ENCODE measurements at places on chromosomes 2 and 18.

GRCh38 chr2:120331903-120332302, 14.0 kb upstream of the INHBB start:
- DNase-seq = no peak

GRCh38 chr2:201854221-201854801, 48.0 kb downstream of the CDK15 start:
- DNase-seq = no peak

DNA sequence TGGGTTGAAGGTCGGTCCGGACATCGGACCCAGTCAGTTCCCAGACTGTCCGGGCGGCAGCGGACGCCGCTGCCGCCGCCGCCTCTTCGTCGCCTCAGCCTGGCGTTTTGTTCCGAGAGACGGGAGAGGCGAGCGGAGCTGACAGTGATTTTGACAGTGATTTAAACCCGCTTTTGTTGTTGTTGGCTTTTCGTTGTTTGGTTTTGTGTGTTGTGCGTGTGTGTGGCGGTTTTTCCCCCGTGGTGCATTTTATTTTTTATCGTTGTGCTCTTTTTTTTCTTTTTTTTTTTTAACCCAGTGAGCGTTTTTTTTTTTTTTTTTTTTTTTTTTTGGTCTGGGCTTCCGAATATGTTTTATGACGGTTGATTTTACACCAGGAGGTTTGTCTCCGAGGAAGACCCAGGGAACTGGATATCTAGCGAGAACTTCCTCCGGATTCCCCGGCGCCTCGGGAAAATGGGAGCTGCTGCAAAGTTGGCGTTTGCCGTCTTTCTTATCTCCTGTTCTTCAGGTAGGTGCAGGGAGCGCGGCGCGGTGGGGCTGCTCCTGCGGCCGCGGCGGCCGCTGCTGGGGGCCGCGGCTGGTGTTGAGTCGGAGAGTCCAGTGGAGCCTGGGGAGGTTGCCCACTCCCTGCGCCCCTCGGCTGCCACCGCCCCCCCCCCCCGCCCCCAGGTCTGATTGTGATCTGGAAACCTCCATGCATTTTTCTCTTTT, at the start of gene ACVR2A:
Gene ACVR2A (plus strand): TSS at position 333 of the 714 bp plus-strand sequence. CDS start 124 bp downstream, at position 457.
- peak; percentile 63 for DNase-seq

- DNase-seq = no peak
Measured at GRCh38 chr2:84477886-84478285, 18.8 kb upstream of the SUCLG1 start.

GRCh38 chr18:53715243-53715853, 509.1 kb downstream of the MBD2 start:
- DNase-seq = no peak

DNA sequence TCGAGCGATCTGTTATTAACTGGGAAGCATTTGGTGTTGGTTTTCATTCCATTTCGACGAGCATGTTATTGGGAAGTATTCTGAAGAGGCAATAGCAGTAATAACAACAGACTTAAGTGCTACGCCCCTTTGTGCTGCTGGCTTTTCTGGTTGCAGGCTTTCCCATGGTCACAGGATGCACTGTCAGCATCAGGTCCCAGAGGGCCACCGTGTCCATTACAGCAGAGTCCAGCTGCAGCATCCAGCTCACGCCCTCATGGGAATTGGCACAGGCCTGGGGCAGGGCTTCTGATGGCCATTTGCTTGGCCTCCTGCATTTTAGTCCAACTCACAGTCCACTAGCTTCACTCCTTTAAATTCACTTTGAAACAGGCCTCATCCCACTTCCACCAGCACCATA, 44.4 kb downstream of the BCL2L11 start:
- DNase-seq = no peak

DNA sequence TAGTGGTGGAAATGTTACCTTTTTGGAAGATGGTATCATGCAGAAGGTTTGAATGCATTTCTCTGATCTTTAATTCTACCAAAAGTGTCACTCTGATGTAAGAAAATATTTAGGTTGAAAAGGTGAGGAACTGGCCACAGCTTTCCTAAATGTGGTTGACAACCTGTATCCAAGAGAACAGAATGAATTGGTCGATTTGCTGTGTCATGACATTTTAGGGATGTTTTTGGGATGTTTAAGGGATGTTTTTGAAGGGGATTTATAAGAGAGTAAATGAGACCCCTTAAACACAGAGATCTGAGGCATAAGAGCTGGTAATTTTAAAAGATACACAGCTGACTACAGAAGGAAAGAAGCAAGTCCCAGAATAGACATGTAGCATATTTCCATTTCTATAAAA, 270.8 kb upstream of the EPAS1 start:
- DNase-seq = no peak

DNA sequence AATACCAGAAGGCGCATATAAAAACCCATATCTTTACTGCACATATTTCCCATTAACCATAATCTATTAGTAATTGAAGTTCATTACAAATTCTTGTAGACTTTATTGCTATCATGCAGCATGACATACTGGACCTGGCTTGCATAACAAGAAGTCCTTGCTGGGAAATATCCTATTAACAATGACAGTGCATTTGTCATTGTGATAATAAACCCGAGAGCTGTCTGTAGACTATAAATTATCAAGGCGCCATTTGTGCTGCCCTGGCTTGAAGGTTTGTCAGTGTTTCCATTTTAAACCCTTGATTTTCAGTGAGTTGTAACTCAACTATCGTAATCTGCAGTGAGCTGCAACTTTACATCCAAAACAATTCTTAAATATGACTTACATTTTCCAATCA, 59.0 kb downstream of the HNMT start:
- no peak for DNase-seq

DNA sequence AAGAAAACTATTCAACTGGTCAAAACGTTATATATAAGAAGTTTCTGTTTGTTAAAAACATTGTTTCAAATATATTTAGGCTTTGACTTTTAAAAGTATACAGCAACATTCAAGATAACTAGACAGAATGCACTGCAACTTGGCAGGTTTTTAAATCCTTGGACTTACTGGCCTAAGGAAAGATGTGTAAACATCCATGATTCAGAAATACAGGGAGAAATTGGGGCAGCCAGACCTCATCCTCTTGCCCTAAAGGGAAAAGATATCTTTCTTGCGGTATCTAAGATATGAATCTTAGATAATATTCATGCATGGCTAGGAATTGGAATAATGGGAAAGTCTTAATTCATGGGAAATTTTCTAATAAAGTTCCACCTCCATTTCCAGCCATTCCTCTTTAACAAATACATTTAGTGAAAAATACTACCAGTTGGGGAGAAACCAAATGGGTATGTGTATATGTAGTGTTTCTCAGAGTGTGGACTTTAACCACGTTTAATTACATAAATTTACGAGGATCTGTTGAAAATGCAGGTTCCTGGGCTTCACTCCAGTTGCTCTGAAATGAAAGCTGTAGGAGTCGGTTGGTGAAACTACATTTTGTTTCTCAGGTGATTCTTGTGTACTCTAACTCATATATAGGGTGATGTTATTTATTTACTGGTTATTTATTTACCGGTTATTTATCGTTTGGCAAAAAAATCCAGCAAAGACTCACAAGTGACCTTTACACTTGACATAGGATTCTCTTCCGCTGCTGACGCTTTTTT, 587 bp upstream of the TANK start:
- no peak for DNase-seq

DNA sequence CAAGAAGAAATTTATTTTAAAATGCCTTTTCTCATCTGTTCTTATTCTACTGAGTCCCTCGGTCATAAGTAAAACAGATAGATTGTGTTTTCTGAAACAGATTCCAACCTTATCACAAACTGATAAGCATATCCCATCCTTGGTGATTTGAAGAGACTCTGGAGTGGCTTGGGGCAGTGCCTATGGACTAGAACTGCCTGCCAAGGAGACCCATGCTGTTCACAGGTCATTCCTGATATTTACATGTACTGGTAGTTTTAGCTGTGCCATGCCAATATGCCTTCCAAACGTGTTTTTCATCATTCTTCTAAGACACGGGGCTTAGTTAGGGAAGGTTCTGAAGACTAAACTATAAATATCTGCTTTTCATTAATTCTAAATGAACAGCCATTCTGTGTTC, 11.4 kb upstream of the COL6A3 start:
- DNase-seq = no peak

GRCh38 chr2:20619624-20620024, 31.3 kb downstream of the HS1BP3 start:
- DNase-seq = no peak

GRCh38 chr2:118309946-118310680, 221.8 kb downstream of the INSIG2 start:
- DNase-seq = peak; percentile 73

DNA sequence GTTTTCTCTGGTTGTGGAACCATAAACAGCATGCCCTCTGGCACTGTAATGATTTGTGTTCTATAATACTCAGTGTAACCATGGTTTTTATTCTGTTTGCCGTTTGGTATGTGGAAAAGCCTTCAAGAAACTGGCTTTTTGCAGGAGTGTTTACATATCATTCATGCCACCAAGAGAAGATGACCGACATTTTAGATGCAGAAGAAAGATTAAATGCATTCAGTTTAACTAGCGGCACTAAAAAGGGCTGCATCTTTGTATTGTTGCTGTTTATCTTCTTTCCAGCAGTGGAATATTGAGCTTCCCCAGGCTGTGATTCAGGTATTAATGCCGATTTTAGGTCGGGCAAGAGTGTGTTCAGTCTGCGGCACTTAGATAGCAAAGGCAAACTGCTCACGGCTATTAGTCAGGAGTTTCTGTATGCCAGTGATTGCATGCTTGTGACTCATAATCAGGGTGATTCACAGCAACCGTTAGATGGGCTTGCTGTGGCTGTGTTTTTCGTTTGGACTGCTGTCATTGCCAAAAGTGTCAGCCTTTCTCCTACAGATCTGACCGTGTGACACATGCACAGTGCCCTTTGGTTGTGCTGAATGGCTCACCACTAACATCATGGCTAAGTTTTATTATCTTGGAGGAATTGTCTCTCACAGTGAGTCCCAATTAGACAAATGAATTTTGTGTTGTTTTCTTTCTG, 479.7 kb downstream of the PARD3B start:
- DNase-seq = no peak

DNA sequence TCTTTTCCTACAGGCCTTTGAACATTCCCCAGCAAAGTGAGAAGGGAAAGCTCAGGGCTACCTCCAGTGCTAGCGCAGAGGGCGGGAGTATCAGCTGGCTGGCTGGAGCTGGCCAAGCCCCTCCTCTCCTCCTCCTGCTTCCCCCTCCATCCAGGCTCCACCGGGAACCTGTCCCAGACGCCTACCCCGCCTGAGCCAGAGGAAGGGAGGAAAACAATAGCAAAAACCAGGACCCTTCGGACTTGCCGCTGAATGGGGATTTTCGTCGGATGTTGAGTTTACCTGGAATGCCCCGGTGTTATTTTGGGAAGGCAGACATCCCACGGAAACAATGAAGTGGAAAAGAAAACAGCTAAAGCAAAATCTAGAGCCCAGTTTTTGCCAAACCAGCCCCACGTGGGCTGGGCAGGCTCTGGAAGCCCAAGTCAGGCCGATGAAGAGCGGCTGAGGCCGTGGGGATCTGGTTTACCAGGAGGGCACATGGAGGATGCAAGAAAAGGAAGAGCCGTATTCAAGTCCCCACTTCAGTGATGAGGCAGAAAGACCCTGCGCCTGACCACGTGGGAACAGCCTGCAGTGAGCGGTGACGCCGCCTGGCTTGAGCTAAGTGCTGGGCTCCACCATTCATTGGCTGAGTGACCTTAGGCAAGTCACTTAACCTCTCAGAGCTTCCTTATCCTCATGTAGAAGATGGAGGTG, 100.4 kb upstream of the LCLAT1 start:
- DNase-seq = peak; percentile 66

DNA sequence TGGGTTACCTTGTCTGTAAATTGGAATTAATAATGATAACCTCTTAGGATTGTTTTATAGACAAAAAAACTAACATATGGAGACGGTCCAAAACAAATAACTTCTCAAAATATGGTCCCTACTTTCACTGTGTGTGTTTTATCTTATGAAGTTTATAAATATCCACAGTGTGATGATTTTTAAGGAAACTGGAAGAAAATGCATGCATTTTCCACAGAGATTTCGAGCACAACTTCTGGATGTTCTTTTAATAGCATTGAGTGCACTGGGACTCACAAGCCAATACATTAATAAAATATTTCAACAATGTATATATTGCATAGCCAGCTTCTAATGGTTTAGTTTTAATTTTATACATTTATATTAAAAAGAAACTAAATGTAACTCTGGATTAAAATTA, 87.9 kb upstream of the SPHKAP start:
- no peak for DNase-seq

GRCh38 chr2:42340045-42340937, 20.7 kb downstream of the COX7A2L start:
- no peak for DNase-seq

- DNase-seq = no peak
Measured at GRCh38 chr2:48320742-48321141, 209.2 kb upstream of the STON1 start.

- DNase-seq = peak; percentile 43
Measured at GRCh38 chr2:240964704-240965295, 33.6 kb upstream of the SNED1 start.

- DNase-seq = no peak
Measured at GRCh38 chr18:13577091-13577697, 149.2 kb downstream of the FAM210A start.

GRCh38 chr2:229861431-229861830, 60.4 kb downstream of the TRIP12 start:
- no peak for DNase-seq
